Foreskin keratinocyte (primary cell): ENCODE measurements at places on chromosomes 6 and 20. TPM values are rescaled to one million over a fixed set of nuclear protein-coding genes. Genes with fewer than 3 reads are reported as not detected.

IL17F gene
- not detected in 2 replicates for polyA plus RNA-seq

SLC12A5 gene
- polyA plus RNA-seq: 3.6 and 5.9 TPM in 2 replicates

TLDC2 gene
- 0.09 TPM in 1 of 2 replicates, not detected in the other for polyA plus RNA-seq

OR2H1 gene
- polyA plus RNA-seq: not detected in 2 replicates

- DNase-seq: no peak
Observed at GRCh38 chr6:168214586-168215104, 104.9 kb downstream of the DACT2 start.

- no peak for DNase-seq
Observed at GRCh38 chr6:147654103-147654845, 145.8 kb downstream of the SAMD5 start.
